Activated T-helper 2 cell treated with anti-CD3 and anti-CD28 coated beads, Interferon-gamma antibody, Interleukin-2, Interleukin-4, amounts not matched to agents 10 μg/mL and 5 μg/mL and 100 μg/mL, durations not matched to agents 14 hours and 24 hours and 36 hours (primary cell): ENCODE measurements at places on chromosomes 5 and 9.

DNA sequence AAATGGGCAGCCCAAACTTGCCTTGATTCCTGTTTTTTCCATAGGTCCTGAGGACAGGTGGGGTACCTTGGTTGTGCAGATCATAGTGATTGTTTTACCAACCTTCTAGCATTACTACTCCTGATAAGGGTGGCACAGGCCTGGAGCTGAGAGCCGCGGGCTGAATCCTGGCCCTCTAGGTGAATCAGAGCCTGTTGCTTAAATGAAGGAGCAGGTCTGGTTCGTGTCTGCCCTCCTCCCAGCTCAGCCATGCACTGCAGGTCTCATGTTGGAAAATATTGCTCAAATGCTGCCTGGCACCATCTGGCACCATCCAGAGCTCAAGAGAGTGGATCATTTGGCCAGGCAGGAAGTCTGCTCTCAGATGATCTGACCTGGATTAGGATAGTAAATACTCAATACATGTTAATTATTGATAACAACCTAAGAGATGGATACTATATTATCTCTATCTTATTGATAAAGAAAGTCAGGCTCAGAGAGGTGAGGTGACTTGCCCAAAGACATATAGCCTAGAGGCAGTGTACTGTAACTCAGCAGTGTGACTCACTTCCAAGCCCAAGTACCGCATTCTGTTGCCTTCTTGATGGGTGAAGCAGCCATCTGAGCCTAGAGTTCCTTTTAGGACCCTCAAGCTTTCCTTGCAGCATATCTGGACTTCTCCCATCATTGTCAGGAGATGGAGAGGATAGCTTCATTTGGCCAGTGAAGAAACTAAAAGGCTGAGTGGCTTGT is 104.3 kb upstream of the PITX1 start:
- DNase-seq, result no peak

DNA sequence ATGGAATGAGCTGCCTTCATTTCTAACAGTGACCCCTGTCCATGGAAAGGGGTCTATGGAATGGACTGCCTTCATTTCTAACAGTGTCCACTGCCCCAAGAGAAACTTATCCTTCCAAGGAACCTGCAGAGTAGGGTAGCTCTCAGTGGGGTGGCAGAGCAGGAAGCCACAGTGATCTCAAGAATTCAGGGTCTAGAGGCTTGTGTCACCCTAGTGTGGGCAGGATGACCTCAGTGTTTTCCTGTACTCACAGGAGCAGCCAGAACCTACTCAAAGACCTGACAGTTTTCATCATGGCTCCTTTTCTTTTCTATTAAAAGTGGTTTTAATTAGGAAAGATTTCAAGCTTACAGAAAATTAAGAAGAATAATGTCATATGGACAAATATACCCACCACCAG is 27.5 kb downstream of the SEC61B start:
- no peak for DNase-seq

DNA sequence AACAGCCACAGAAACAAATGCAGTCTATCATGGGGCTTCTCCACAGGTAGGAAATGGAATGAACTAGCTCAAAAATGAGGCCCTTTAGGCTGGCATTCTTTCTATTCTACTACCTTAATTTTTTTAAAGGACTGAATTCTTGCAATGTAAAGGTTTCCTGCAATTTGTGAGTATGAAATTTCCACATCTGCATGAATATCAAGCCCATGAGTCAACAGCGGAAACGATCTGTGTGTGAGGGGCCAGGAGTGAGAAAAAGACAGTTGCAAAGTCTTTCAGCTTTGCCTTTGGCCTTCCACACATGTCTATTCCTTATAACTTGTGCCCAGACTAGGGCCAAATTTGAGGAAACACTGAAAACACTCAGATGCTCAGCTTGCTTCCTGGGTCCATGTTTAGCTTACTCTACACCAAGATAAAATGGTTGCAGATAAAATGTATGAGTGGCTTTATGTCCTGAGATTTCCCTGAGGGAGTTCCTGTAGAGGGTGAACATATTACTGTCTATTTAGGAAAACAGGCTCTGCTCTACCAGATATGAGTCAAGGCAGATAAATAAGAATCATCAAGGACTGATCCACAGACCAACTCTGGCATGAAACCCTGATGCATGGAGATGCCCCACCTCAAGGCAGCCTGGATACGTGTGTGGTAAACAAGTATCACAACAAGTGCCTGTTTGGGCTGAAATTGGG is 46.5 kb downstream of the RETREG1 start:
- no peak for DNase-seq

- DNase-seq, result no peak
Observed at GRCh38 chr5:147349241-147349640, 114.4 kb downstream of the STK32A start.

DNA sequence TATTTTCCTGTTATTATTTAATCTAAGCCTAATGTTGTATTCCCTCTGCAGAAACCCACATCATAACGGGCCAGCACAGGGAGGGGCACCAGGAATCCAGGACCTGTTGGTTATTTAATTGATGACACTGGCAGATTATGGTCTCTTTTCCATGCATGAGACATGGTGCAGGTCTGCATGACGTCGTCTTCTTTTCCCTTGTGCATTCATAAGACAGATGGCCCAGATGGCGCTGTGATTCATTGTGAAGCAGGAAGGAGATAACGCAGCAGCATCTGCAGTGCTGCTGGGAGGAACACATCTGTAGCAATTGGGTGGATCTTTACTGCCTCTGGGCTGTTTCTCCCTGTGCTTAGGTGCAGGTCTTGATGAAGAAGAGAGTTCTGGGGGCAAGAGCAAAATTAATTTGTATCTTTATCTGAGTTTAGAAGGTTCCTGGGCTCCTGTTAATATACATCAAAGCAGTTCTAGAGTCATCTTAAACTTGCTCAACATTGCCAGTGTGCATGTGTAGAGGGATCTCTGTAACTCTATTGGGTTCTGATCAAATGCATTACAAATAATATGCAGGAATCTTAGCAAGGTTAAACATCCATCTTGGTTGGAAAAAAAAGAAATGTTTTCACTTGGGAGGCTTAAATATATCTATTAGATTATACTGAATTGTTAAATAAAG is 176.1 kb downstream of the PCSK1 start:
- DNase-seq, result no peak
